ENCODE measurements at places on chromosomes 12 and 14. TPM values are rescaled to one million over a fixed set of nuclear protein-coding genes. Genes with fewer than 3 reads are reported as not detected.

DNA sequence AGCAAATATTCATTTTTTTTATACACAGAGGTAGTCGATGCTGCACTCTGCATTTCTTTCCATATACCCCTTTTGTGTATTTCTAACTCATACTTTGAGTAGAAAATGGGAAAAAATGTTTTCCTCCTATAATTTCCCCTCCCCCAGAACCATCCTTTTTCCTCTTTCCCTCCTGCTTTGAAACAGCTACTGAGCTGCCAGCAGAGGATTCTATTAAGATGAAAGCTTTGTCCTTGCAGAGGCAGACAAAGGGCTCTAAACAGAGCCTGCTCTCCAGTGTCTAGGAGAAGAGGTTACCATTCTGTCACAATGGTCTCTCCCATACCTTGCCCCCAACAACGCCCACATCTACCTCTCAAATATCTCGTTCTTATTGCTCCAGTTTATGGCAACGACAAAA is 74.6 kb upstream of the OSBPL8 start:
- DNase-seq, result no peak

GRCh38 chr12:122981036-122981471 is 573 bp downstream of the ARL6IP4 start:
- DNase-seq, result no peak

GALNT8 gene
- 0.67 TPM for total RNA-seq

- DNase-seq, result no peak
These were observed 70.7 kb downstream of the RASSF8 start for GRCh38 chr12:26028953-26029735.

PLCZ1 gene
- total RNA-seq, result not detected

- DNase-seq, result no peak
These were observed 266.9 kb upstream of the ATP2B1 start for GRCh38 chr12:89975574-89975973.

- DNase-seq, result no peak
These were observed 1.4 kb downstream of the LRTM2 start for GRCh38 chr12:1821805-1822204.

GRCh38 chr12:117393656-117394055 is 32.2 kb upstream of the NOS1 start:
- DNase-seq, result no peak

DNA sequence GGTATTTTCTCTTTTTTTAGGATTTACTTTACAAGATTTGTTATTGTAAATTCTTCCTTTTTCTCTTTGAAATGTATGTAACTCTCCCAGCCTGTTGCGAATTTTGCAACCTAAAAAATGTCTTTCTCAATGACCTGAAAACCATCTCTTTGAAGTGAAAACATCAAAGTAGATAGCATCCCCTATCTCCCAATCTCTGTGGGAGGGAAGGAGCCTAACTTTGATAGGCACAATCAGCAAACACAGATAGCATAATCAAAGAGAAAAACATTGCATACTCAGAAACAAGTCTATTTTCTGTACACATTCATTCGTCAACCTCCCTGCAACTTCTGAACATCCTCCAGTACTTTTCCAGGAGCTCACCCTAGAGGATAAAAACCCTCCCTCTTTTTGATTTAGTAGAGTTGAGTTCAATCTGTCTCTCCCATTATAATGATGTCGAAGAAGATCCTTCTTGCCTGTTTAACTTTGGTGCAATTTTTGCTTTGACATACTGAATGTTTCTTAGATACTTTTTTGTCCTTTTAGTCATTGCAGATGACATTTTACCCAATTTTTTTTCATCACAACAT is 849.2 kb upstream of the LRFN5 start:
- DNase-seq, result no peak

ISM2 gene
- not detected for total RNA-seq

GPR132 gene
- 0.95 TPM for total RNA-seq

- no peak for DNase-seq
These were observed 46.8 kb upstream of the GPATCH2L start for GRCh38 chr14:76104802-76105355.

SALL2 gene
- total RNA-seq, result 34.2 TPM

CLEC2A gene
- total RNA-seq, result not detected

DNA sequence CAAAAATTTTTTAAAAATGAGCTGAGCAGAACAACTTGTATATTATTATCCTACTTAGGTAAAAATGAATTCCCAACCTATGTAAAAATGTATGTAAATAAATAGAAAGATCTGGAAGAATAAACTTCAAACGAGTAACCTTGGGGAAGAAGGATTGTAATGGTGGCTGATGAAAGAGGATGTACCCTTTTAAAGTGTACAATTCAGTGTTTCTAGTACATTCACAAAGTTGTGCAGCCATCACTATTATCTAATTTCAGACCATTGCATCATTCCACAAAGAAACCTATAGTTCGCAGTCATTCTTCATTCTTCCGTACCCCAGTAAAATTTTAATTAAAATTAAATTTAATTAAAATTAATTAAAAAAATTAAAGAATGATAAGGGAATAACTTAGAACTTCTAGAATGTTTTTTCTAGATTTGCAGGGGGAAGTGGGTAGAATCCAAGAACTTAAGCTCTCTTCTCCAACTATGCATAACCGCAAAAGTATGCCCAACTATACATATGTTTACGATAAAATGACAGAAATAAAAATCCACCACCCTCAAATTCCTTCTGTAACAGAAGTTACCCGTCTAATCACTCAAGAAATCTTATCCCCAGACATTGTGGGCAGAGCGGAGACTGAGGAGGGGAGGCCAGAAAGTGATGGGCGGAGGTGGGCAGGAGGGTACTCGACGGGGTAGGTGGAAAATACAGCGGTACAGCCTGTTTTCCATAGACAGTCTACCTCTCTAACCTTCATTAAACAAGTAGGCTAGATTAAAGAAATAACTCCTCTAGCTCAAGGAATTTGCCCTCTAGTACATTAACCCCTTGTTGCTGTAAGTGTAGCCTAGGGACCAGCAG is 921 bp downstream of the DEPDC4 start:
- DNase-seq, result no peak

DNA sequence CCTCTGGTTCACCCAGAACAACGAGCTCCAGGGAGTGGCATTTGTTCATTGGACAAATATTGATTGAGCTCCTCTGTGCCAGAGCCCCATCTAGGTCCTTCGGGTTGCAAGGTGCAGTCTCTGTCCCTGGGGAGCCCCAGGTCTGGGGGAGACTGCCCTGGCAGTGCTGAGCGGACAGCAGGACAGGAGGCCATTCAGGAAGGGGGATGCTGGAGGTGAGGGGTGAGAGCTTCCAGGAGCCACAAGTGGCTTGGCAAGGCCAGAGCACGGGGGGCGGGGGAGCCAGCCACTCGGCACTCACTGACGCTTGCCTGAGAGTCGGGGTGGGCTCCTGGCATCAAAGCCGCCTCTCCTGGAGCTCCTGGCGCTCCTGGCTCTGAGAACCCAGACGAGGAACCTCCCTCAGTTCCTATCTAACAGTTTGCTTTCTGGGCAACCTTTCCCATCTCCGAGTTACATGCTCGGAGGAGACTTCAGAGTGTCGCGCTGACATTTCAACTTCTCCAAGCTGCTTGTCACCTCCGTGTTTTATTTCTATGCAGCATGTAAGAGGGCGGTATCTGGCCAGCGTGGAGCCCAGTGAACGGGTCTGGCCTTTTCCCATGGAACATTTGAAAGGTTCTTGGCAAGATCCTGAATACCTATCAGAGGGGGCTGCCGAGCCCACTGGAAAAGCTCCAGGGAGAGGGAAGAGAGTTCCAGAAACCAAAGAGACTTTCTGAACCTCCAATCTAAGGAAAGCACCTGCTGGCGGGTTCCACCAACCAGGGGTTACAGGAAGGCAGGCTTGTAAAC is 62.0 kb upstream of the BCL11B start:
- no peak for DNase-seq

GRCh38 chr12:6294156-6295093 is 16.1 kb upstream of the PLEKHG6 start:
- DNase-seq, result no peak

SLC10A1 gene
- total RNA-seq, result not detected

DNA sequence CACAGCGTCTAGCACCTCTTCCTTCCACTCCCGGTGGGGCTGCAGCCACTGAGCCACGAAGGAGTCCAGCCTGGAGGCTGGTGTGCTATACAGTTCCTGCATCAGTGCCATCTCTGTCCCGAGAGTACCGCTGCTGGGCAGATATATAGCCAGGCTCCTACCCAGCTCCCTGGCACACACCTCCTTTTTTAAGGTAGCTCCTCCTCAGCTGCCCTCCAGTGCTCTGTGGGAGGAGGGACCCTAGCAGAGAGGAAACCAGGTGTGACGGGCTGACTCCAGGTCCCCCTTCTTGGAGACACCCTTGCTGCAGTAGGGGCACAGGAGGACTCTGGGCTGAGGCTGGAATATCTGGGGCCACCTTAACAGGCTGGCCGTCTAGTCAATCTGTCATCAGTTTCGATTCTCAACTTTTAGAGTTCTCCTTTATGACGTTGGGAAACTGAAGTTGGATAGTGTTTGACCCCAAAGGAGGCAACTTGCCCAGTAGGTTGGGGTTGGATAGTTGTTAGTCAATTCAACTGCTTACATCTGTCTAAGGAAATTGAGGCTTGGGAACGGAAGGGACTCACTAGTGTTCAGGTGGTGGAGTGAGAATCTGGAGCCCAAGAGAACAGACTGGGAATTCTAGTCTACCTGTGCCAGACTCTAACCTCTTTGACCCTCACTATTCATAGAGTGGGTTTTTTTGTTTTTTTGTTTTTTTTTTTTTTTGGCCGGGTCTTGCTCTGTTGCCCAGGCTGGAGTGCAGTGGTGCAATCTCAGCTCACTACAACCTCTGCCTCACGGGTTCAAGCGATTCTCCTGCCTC is at the start of gene OASL:
OASL (minus strand) TSS at position 386 of the 808 bp plus-strand sequence; CDS start at position 111, 275 bp downstream.
- DNase-seq, result peak; percentile 12

Data from ovary (tissue), 10 donors.